ENCODE measurements at places on chromosomes 1 and 21. TPM values are rescaled to one million over a fixed set of nuclear protein-coding genes. Genes with fewer than 3 reads are reported as not detected.

DNA sequence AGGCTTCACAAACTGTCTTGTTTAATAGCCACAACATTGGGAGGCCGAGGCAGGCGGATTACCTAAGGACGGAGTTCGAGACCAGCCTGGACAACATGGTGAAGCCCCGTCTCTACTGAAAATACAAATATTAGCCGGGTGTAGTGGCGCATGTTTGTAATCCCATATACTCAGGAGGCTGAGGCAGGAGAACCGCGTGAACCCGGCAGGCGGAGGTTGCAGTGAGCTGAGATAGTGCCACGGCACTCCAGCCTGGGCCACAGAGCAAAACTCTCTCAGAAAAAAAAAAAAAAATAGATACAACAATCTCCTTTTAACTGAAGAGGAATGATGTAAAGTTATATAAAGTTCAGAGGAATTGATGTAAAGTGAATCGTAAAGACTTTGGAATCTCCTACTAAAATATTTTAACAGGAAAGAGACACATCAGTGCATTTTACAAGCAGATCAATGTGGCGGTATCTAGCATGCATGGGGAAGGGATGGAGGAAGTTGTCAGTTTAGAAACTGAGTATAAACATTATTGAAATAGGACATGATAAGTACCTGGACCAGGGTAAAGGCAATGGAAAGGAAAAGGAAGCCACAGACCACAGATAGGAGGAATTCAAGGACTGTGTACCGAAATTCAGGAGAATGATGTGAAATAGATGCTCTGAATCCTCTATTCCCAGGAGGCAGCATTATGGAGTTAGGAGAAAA is 41.5 kb downstream of the PTPRC start:
- no peak for DNase-seq

- DNase-seq: no peak
Measured at GRCh38 chr1:119485201-119485600, 21.8 kb upstream of the HSD3B1 start.

Gene TEKT2
- 1.4 TPM for polyA plus RNA-seq

- no peak for DNase-seq
Measured at GRCh38 chr1:22749503-22749902, 38.9 kb downstream of the EPHB2 start.

Gene BARHL2
- polyA plus RNA-seq: not detected

All from adrenal gland (tissue), 19 donors.